ENCODE measurements at places on chromosomes 11 and 22.

DNA sequence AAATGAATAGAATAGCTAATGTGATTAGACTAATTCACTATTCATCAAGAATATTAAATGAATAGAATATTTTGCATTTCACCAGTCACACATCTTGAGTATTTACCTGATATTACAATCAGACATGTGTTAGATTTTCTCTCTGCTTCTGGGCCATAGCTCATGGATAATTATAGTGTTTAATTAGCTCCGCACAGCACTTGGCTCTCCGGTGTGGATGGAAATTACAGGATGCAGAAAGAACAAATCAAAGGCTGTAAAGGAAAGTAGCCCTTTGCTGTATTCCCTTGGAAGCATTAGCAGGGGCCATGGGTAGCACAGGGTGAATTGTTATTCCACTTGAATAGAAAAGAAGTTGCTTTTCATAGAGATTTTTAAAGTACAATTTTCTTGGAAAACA, 320.3 kb upstream of the SORL1-AS1 start:
- no peak for DNase-seq

GRCh38 chr11:122246874-122247273, 130.9 kb upstream of the BLID start:
- no peak for DNase-seq

DNA sequence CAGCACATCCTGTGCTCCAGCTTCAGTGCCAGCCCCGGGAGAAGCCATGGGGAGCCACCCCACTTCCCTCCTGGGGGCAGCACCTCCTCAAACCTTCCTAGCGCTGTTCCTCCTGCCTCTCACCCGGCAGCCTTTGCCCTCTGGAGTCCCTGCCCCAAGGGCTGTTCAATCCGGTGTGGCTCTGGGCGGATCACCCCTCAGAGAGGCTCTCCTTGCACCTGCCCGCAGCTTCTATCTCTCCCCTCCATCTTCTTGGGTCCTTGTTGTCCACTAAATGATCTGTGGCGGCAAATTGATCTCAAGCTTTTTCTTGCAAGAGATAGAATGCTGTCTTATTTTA, 18.1 kb upstream of the CDKN1C start:
- no peak for DNase-seq

DNA sequence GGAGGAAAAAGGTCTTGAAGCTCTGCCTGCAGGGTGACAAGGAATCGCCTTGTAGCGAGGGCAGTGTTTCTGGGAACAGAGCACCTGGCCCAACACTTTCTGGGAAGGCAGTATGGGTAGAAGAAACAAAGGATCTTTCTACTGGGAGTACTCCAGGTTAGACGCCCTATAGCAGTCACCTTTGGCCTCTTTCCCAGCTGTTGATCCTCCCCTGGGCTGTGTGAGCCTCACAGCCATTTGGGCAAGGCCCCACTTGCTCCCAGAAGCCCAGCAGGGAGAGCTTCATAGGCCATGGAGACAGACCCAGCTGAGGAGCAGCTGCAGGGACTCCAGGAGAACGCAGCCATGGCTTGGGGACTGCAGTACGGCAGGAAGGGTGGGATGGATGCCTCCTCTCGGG, 1.2 kb downstream of the SLCO2B1 start:
- DNase-seq: no peak

GRCh38 chr11:37544491-37544890, 946.5 kb upstream of the RAG2 start:
- no peak for DNase-seq

DNA sequence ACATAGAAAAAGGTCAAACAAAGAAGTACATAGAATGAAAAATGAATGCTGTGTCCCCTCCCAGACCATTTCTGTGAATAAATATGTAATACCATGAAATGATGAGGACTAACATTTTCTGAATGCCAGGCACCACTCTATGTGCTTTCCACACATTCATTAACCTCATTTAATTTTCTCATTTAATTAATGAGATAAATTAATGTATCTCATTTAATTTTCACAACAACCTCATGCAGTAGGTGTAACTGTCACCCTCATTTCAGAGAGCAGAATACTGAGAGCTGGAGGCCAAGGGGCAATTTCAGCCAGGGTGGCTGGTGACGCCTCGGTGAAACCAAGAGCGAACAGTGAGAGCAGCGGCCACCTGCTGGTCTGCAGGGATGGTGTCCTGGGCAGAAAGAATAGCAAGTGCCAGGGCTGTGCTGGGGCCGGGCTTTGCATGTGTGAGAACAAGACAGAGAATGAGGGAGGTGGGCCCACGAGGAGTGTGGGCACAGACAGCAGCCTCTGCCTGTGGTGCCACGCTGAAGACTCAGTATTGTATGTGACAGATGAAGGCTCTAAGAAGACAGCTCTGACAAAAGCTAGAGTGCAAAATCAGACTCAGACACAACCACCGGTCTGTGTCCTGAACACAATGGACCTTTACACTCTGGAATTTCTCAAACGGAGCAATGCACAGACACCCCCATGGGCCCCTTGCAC, 1.8 kb upstream of the SERPIND1 start:
- no peak for DNase-seq

DNA sequence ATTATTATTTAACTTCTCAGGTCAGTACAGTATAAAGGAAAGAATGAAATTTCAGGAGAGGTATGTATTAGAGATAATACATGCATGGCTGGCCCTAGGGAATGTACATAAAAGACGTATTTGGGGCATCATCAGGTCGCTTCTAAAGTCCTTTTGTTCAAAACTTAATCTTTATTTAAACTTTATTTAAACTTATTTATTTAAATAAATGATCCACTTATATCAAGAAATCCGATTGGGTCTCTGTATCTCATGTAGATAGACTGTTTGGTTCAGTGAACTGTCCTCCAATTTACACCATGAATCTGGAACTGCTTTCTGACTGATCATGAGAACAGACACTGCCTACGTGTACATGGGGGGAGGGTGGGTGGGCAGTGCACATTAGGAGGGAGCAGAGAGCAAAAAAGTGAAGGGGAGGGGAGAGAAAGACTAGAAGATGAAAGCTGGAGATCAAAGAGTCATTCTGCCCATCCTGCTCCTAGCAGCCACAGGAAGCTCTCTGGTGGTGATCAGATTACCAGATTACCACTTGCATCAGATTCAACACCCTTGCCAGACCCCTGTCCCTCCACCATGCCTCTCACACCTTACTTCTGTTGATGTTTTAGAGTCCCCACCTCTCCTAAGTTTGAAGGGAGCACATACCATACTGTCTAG, 92.1 kb upstream of the MTMR2 start:
- DNase-seq: no peak

DNA sequence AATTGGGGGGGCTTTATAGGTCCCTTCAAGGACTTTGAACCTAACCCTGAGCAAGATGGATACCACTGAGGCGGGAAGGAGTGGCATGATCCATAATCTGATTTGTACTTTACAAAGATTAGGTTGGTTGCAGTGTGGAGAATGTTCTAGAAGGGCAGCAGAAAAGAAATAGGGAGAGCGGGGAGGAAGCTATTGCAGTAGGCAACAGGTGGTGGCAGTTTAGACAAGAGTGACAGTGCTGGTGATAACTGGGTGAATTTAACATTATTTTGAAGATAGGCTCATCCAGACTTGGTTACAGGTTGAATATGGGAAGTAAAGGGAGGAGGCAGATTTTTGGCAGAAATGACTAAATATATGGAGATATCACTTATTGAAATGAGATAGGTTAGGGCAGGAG, 179.9 kb upstream of the CADM1 start:
- no peak for DNase-seq

GRCh38 chr11:65292890-65293289, 21.8 kb upstream of the CDC42EP2 start:
- no peak for DNase-seq

DNA sequence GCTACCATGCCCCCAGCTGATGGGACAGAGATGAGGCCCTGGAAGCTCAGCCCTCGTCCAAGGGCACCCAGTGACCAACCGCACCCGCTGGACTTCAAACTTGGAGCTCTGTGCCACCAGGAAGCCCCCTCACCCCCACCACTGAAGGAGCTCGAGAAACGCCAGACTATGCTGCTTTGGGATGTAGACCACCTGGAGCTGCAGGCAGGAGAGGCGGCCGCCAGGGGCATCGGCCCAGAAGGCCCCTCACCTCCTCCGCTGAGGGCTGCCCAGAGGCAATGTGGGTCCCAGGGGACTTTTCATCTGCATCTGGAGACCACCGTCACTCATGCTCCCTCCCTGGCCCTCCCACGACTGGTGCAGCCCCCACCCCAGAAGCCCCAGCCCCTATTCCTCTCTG, 28.3 kb downstream of the CDKN1C start:
- no peak for DNase-seq

DNA sequence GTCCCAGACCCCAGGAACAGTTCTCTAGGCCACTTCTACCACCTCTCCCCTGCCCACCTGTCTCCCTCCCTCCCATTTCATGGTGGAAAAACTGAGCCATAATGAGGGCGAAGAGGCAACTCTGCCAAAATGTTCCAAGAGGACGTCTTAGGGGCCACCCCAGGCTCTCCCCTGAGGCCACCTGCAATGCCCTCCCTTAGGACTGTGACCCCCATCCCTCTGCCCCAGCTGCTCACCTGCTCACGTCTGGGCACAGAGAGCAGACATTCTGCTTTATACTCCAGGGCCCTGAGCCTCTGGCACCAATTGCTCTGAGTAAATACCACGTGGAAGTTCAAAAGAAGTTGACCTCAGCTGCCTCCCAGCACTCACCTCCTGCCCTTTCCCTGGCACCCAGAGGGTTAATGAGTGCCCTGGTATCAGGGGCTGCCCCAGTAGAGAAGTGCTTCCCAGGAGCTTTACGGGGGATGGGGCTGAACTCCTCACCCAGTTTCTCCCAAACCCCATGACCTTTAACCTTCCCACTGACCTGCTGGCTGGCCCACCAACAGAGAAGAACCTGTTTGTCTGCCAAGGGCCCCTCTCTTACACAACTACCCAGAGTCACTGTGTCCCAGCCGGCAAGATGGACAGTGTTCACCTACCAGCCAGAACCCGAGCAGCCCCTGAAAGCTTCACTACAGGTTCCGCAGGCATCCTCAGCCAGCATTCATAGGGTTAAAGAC, 627 bp upstream of the APOA5 start:
- no peak for DNase-seq

DNA sequence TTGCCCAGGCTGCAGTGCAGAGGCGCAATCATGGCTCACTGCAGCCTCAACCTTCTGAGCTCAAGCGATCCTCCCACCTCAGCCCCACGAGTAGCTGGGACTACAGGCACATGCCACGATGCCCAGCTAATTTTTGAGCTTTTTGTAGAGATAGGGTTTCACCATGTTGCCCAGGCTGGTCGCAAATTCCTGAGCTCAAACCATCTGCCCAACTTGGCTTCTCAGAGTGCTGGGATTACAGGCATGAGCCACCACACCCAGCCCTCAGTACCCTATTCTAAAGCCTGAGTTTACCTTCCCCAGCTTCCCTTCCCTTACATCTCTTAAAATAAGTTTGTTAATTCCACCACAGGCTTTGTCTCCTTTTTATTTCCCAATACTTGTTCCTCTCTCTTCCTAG, 59.1 kb downstream of the AMBRA1 start:
- DNase-seq: no peak
